HTR-8/SVneo (cell line): ENCODE measurements at places on chromosomes 7 and 10.

GRCh38 chr10:7488418-7488829 is 77.6 kb upstream of the SFMBT2 start:
- peak; percentile 12 for DNase-seq

DNA sequence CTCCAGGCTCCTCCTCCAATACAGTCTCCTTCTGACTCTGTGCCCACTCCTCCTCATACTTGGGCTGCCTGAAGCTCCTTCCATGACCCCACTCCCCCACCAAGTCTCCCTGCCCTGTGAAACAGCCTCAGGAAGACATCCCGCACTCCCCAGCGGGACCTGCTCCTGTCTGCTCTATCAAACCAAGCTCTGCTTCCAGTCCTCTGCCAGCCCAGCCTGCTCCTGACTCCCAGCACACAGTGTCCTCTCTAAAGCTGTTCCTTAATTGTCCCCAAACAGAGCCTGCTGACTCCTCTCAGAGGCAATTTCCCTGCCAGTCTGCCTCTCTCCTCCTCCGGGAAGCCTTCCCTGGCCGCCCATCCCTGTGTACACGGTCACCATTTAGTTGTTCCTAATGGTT is 9.9 kb downstream of the POLL start:
- no peak for DNase-seq

GRCh38 chr7:4461531-4461930 is 220.6 kb upstream of the FOXK1 start:
- no peak for DNase-seq

GRCh38 chr7:27863880-27864279 is 123.9 kb downstream of the TAX1BP1 start:
- no peak for DNase-seq

DNA sequence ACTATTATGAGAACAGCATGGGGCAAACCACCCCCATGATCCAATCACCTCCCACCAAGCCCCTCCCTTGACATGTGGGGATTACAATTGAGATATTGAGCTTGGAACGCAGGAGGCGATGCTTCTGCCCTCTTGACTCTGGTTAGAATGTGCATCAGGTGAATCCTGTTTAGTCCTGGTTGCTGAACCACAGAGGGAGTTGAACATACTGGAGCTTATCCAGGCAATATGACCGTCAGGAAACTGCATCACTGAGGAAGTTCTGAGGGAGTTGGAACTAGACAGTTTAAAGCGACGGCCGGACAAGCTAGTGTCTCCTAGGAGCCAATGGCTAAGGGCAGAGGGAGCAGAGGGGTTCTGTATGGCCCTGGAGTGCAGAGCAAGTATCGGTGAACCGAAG is 31.8 kb upstream of the GARS1 start:
- DNase-seq: no peak

- peak; percentile 13 for DNase-seq
These were observed 228.9 kb upstream of the PITRM1 start for GRCh38 chr10:3401491-3401938.

DNA sequence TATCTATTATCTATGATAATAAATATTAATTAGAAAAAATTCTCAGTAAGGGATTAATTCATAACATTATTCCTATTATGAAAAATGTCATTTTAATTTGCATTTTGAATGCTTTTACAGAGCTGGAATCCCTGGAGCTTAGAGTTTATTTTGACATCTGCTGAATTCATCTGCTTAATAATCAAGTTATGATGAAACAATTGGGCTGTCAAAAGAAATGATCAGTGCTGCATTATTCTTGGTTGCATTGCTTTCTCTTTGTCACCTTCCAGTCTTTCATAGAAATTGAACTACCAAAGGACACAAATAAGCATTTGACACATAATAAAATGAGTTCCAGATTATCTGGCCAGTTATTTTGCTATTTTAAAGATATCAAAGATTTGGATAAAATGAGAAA is 40.0 kb upstream of the MACC1 start:
- DNase-seq: no peak

GRCh38 chr10:88241501-88241900 is 341.6 kb downstream of the RNLS start:
- no peak for DNase-seq

DNA sequence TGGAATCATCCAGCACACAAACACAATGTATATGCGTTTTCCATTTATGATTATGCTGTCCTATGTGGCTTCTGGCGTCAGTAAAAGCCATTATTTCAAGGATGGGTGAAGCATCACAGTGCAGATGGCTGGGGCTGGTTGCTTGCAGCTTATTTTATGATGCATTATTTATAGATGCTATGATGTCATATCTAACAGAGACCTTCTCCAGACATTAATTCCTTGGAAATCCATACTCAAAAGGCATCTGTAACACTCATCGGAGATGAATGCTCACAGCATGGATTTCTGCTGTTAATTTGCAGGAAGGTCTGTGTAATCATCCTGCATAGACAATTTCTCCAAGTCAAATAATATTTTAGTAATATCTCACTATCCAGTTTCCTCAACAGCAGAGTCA is 7.2 kb downstream of the RGS10 start:
- no peak for DNase-seq

GRCh38 chr7:41039981-41040380 is 662.9 kb downstream of the INHBA start:
- no peak for DNase-seq

DNA sequence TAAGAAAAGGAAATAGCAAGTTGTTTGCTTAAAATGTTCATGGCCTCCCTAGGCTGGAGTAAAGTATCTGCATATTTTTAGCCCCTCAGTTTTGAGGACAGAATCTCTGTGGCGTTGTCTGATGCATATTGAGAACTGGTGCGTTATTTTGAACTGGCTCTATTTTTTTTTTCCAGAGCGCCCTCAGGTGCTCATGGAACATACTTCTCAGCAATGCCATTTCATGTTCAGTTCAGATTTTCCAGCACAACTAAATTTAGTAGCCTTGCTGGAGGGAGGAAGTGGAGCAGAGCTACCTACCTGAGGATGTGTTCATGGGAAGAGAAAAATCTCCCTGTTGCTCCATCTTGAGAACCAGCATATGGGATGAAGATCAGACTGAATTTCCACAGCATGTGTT is 870.5 kb downstream of the LRMDA start:
- DNase-seq: no peak

DNA sequence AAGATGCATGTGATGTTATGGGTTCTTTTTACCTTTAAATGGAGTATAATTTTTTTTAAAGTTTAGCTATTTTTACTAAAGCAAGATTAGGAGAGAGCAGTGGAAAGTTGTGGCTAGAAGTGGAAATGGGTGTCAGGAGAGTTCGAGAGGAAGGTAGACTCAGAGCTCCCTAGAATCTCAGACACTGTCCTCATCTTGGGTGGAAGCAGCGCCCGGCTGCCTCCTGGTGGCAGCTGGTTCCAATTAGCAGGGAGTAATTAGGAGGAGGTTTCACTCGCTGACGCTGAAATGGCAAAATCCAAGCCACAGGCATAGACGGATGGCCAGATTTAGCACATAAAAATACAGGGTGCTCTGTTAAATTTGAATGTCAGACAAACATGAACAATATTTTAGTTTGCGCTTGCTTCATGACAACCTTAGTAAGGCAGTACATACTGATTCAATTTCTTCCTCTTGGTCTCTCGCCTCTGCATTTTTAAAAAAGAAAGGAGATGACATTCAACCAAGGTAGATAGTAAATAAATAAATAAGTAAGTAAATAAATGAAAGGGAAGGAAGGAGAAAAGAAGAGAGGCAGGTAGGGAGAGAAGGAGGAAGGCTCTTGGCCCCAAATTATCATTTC is 58.5 kb downstream of the LGI1 start:
- peak; percentile 57 for DNase-seq

- DNase-seq: no peak
These were observed 80.5 kb upstream of the RNF32 start for GRCh38 chr7:156560075-156560474.

GRCh38 chr7:27220440-27220955 is 20.6 kb upstream of the HOXA13 start:
- no peak for DNase-seq

GRCh38 chr7:49425277-49425818 is 348.1 kb upstream of the VWC2 start:
- DNase-seq: no peak

DNA sequence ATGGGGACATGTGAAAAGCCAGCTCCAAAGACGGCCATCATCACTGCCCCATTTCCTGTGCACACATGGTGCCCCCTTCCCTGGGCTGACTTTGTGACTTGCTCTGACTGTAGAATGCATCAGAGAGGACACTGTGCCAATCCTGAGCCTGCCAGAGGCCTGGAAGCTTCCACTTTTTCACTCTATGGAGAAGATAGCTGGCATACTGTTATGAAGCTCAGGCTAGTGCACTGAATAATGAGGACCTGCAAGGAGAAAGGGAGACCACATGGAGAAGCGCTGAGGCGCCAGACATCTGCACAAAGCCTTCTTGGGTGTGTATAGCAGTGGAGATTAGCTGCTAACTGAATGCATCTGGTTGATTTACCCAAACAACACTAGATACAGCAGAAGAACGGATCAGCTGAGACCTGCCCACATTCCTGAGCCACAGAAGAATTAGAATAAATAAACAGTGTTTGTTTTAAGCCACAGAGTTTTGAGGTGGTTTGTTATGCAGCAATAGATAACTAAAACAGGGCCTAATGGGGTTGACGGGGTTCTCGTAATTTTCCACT is 58.9 kb upstream of the C10orf90 start:
- DNase-seq: no peak

DNA sequence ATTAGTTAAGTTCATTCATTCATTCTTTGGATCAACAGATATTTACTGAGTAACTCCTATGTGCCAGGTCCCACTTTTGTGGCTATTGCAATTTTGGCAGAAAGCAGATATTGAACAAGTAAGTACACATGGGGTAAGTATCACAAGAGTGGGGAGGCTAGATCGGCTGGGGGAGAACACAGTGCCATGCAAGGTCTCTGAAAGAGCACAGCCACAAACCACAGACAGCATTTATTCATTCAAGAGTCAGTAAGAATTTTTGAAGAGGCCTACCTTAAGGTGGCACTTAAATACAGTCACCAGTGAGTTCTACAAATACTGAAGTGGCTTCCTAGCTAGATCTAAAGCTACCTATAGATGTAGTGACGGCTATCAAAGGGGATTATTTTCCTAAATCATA is 304.2 kb downstream of the RNLS start:
- no peak for DNase-seq

DNA sequence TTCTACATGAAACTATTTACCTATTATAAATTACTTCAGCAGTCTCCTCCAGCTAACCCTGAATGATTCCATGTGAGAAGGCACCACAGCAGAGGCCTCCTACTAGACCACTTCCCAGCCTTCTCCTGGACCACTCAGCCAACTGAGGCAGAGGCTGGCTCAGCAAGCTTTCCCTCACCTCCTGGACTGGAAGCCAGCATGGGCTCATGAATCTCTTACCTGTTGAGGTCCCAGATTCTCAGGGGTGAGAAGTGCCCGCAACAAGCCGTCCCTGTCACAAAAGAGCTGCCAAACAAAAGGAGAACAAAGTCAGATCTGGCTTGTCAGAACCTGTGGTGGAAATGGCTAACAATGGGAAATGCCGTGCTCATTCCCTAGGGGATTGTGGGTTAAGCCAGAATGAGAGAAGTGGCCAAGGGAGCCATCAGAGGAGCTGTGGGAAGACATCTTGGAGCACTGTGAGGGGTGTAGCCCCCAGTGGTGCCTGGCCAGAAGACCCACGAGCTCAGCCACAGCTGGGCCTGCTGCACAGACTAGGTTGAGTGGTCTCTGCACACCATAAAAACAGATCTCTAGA is 36.5 kb downstream of the DPCD start:
- DNase-seq: no peak

- DNase-seq: no peak
These were observed 221.5 kb downstream of the MBL2 start for GRCh38 chr10:52551046-52551445.

DNA sequence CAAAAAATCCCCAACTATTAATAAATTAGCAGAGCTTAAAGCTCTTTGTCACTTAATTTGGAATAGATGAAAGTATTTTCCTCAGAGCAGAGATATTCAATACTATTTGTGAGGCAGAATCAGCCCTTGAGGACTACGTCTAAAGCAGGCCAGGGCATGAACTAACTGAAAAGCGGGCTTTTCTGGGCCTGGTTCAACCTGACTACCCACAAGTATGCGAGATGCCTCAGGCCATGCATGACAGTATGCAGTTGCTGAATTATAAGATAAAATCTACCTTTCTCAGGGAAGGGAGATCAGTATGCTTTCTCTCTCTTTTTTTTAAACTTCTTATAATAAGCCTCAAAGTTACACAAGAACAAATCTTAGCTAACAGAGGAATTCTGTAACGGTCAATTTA is 20.1 kb downstream of the TMEM168 start:
- no peak for DNase-seq

- DNase-seq: no peak
These were observed 194.9 kb upstream of the ETV1 start for GRCh38 chr7:14184292-14184864.

DNA sequence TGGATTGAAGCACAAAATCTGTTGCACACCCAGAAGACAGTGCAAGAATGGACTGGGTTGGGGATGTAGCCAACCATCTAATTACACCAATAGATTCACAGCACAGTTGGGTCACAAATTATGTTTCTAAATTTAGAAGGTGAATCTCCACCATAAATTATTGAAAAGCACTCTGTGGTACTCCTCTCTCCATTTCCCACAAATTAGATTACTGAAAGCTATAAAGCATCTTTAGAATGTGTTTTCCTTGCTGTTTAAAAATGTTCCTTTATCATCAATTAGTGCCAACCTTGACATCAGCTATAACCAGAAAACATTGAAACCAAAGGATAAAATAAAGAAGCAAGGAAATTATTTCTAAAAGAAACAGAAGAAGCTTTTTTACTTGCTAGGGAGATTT is 39.9 kb upstream of the HDAC9 start:
- DNase-seq: no peak

- DNase-seq: no peak
These were observed 398.9 kb downstream of the PHTF2 start for GRCh38 chr7:78197447-78197846.

DNA sequence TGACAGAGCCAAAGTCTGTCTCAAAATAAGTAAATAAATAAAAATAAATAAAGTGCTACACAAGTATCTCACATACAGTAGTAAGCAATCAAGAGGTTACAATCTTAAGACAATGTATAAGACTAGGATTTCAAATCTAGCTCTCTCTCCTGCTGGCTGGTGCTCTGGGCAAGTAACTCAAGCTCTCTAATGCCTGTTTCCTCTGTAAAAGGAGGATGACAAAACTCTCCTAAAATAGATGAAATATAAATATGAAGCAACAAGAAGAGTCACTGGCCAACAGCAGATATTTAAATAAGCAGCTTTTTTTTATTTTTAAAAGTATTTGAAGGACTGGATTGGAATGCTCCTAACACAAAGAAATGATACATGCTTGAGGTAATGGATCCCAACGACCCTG is 7.2 kb downstream of the SFMBT2 start:
- DNase-seq: no peak

GRCh38 chr10:80518143-80518806 is 19.4 kb upstream of the SH2D4B start:
- no peak for DNase-seq

DNA sequence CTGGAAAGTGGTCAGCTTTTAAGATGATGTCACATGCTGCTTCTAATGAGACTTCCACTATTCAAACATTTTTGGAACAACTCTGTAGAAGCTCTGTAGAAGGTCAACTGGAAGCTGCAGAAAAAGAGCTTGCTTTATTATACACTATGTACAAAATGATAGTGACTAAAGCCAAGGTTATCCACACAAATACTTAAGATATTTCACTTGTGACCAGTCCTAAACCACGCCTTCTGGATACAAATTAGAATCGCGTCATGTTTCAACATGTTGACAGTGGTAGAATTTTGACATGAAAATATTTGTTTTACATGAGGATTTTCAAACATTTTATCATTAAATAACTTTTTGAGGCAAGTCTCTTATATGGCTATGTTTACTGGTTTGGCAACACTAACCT is 499.6 kb upstream of the PHF14 start:
- DNase-seq: peak; percentile 9

GRCh38 chr10:47028466-47028865 is 117.2 kb downstream of the PTPN20 start:
- no peak for DNase-seq
